Activated naive CD8-positive, alpha-beta T cell treated with anti-CD3 and anti-CD28 coated beads, Interleukin-2, amount 10 ng/mL, durations not matched to agents 7 days and 5 days (primary cell): ENCODE measurements at places on chromosomes 3 and 15. TPM values are rescaled to one million over a fixed set of nuclear protein-coding genes. Genes with fewer than 3 reads are reported as not detected.

- DNase-seq: no peak
Observed at GRCh38 chr3:71247221-71247957, 336.1 kb downstream of the FOXP1 start.

The GOLGB1 gene
- total RNA-seq: 41.3 TPM

DNA sequence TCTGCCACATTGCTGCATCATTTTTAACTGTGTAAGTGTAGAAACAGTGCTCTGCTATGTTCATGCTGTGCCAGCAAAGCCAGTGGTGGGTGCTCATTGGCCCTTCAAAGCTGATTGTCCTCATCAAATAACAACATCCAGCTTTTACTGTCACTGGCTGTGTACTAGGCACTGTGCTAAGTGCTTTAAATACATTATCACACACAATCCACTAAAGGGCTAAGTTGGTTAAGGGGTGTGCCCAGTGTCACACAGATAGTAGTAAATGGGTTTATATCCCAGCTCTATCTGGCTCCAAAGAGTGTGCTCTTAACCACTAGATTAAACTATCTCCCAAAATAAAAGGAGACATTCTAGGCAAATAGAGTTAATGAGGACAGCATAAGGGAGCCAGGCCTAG, 7.7 kb downstream of the TUBGCP4 start:
- DNase-seq: no peak

- no peak for DNase-seq
Observed at GRCh38 chr3:179829401-179829800, 176.6 kb downstream of the USP13 start.

The NPAP1 gene
- total RNA-seq: not detected
